ENCODE measurements at places on chromosomes 1 and 21.

GRCh38 chr1:35452106-35452774 is 105.0 kb downstream of the KIAA0319L start:
- no peak for DNase-seq

- DNase-seq = no peak
Measured at GRCh38 chr1:214604523-214604922, 1.5 kb downstream of the CENPF start.

DNA sequence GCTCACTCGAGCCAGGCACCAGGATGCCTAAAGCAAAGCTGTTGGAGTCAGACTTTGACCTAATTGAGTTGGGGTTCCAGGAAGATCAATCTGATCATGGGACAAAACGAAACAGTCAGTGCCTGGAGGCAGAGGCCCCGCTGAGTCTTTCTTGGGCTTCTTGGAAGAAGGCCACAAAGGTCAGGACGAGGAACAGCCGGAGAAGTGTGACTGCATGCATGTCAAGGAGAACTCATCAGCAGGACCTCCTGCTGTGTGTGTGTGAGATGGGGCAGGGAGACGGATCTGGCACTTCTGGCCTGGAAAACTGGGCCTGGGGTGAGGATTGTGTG is 190.8 kb downstream of the CAMTA1 start:
- no peak for DNase-seq

GRCh38 chr1:163107655-163108054 is 38.5 kb downstream of the RGS4 start:
- DNase-seq = no peak

GRCh38 chr1:204011426-204011825 is 61.5 kb upstream of the SOX13 start:
- DNase-seq = no peak

DNA sequence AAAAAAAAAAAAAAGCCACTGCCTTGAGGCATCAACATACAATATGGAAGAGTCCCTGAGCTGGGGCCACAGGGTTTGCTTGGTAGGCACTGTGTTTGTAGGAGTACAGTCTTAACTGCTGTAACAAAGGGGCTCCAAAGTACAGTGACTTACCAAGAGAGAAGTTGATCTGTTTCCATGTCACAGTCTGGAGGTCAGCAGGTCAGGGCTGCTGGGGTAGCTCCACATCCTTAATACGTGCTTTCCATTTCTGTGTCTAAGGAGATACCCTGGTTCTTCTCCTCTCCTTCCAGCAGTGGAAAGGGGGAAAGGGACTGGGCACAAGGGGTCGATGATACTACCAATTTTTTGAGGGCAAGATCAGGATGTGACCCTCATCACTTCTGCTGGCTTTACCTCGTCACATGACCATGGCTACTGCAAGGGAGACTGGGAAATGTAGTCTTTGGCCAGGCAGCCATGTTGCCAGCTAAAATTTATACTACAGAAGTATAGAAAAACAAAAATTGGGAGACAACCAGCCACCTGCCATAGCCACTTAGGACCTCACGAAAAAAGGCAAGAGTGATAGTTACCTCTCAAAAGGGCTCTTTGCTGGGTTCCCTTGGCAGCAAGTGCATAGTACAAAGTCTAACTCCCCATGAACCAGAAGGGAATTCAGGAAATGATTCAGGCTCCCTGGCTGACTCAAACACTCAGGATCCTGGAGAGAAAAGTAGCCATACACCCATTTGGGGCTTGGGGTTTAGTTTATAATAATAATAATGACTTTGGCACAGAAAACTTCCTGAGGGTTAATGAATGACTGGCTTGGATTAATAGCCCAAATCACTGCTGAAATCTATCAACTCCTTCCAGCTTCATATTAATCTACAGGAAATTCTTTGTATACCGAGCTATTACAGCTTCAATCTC is 52.7 kb upstream of the ATP5PO start:
- no peak for DNase-seq

DNA sequence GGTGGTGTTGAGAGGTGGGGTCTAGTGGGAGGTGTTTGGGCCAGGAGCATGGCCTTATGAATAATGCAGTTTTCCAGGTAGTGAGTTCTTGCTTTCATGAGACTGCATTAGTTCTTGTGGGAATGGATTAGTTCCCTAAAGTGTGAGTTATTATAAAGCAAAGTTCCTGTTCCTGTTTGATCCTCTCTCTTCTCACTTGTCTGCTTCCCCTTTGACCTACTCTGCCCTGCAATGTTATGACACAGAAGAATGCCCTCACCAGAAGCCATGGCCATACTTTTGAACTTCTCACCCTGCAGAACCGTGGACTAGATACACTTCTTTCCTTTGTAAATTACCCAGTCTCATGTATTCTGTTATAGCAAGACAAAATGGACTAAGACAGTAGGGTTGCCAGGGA is 53.6 kb downstream of the MAP3K7CL start:
- DNase-seq = no peak

- DNase-seq = no peak
Measured at GRCh38 chr1:208513799-208514198, 269.6 kb upstream of the PLXNA2 start.

GRCh38 chr1:64228167-64228957 is 24.9 kb downstream of the UBE2U start:
- no peak for DNase-seq

GRCh38 chr1:7942214-7942921 is 1.7 kb upstream of the TNFRSF9 start:
- no peak for DNase-seq

GRCh38 chr1:235127203-235127602 is 1.4 kb downstream of the TOMM20 start:
- DNase-seq = no peak

DNA sequence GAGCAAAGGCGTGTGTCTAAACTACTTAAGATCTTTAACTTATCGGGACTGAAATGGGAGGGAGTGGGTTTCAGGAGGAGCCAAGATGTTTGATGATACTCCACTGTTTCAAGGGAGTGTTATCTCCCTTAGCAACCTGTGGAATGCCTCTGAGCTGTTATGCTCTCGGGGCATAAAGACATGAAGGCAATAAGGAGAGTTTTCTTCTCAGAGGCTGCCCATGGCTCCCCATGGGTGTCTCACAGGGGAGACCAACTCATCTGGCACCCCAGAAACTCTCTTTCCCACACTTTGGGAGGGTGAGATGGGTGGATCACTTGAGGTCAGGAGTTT is 130.0 kb downstream of the LIPI start:
- no peak for DNase-seq

GRCh38 chr1:204190212-204191211 is 5.8 kb downstream of the KISS1 start:
- DNase-seq = no peak

DNA sequence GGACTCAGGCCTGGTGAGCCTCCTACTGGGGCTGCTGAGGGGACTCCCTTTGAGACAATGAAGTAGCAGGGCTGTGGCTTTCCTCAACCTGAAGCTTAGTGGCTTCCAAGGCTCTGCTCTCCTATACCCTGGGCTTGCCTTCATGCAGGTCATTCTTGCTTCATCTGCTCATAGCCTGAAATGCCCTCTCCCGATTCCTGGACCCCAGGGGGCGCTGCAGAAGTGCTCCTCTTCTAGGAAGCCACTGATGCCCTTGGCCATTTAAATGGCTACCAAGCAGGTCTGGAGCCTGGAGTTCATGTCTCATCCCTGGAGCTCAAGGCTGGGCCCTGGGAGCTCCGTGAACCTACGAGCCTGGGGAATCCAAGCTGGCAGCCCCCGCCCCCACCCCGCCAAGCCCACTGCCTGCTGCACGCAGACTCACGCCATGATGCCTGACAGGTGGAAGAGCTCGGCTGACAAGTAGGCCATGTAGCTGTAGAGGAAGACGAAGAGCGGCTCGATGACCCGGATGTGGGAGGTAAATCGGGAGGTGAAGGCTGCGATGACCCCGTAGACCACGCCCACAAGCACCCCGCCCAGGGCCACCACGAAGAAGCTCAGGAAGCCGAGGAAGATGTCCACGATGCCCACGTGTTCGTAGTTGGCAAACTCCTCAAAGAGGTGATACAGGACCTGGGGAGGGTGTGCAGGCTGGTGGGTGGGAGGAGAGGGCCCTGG is 45.7 kb downstream of the SLC9A1 start:
- no peak for DNase-seq

DNA sequence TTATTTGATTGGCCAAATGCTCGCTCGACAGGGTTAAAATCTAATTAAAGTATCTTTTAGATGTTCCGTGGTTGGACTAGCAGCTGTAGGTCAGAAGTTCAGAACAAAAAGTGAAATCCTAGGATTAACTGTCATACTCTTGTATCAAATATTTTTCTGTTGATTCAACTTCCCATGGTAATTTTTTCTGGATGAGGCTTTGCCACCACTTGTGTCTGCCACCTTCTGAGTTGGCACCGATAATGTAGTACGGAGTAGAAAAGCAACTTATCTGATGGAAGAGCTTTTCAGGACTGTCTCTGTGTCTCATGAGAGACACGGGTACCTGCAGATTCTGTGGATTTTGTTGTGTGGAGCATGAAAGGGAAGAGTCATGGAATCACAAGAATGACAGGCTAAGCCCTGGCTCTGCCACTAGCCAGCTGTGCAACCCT is 44.6 kb upstream of the CNN3 start:
- DNase-seq = no peak

- DNase-seq = no peak
Measured at GRCh38 chr1:147080006-147080661, 92.1 kb downstream of the PRKAB2 start.
